ENCODE measurements at places on chromosomes 6 and 20.
A peak's percentile ranks its signal among the peaks of the same experiment; 100 is the strongest.

GRCh38 chr6:49676671-49677281 is 36.6 kb downstream of the CRISP2 start:
- DNase-seq: no peak

- no peak for DNase-seq
Observed at GRCh38 chr20:507761-508332, 35.7 kb downstream of the CSNK2A1 start.

DNA sequence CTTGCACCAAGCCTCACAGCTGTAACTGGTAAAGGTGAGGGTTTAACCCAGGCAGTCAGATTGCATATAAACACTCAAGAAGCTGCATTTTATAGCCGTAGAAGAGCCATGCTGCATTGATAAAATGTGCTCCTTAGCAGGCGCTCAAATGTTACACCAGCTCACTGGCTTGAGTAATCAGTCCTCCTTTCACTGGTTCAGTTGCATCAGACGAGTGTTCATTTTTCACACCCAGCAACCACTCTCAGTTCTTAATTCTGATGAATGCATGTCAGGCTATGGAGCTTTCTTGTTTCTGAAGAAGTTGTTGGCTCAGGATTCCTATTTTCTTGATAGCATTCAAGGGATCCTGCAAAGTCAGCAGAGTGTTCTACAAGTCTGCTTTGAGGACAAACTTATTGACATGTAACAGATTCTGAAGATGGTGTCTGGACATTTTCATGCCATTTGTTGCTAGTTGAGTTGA is 198.3 kb downstream of the PLCB1 start:
- no peak for DNase-seq

DNA sequence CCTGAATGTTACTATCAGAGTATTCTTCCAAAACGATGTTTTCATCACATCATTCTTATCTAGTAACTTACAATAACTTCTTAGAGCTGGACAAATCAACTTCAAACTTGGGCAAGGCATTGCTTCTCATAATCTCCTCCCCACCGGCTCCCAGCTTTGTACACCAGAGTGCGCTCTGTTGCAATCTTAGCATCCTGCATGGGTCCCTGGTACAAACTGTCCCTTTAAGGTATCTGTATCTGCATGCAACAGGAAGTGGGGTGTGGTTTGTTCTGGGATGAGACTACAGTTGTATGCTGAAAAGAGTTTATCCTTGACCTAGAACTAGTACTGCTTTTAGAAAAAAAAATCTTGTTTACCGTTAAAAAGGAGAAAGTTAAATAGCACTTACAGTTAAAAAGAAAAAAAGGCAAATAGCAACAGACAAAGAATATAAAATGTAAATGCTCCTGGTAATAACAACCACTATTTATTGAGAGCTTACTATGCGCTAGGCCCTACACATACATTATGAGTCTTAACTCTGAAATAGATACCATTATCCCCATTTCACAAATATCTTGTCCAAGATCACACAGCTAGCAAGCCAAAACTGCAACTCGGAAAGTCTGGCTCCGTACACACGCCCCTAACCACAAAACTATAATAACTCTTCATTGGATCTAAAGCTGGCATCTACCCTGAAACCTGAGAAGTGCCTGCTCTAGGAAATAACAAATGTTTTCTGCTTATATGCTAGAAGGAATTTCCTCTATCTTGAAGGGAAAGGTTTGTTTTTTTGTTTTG is 9.8 kb upstream of the HECA start:
- no peak for DNase-seq

DNA sequence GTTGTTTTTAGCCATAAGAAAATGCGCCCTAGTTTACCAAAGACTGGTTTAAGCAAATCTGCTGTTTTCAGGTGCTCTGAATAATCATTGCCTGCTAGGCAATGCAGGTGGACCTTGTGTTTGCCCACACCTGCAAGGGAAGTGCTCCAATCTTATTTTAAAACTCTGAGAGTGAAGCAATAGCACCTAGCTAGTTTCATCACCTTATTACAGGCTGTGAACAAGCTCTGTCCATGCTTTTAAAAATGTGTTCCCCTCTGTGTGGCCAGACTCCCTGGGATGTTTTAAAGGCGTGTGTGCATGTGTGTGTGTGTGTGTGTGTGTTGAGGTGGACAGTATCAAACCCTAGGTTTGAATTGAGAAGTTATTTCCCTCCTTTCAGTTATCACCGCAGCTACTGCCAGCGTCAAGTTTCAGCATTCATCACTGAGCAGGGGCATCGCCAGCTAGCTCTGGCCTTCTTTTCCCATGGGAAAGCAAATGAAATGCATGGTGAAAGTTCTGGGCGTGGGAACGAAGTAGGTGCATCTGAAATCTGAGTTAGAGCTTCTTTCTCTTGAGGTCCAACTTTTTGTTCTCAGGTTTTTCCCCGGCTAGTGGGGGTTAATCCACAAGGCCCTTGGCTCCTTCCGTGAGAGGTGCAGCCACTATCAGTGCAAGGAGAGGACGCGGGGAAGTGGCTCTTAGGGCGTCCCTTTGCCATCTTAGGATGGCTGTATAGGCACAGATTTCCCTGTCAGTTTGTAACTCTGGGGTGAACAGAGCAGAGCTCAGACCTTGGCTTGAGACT is 30.8 kb downstream of the DUSP22 start:
- no peak for DNase-seq

GRCh38 chr20:62624325-62624690 is 18.0 kb upstream of the SLCO4A1 start:
- DNase-seq: no peak

DNA sequence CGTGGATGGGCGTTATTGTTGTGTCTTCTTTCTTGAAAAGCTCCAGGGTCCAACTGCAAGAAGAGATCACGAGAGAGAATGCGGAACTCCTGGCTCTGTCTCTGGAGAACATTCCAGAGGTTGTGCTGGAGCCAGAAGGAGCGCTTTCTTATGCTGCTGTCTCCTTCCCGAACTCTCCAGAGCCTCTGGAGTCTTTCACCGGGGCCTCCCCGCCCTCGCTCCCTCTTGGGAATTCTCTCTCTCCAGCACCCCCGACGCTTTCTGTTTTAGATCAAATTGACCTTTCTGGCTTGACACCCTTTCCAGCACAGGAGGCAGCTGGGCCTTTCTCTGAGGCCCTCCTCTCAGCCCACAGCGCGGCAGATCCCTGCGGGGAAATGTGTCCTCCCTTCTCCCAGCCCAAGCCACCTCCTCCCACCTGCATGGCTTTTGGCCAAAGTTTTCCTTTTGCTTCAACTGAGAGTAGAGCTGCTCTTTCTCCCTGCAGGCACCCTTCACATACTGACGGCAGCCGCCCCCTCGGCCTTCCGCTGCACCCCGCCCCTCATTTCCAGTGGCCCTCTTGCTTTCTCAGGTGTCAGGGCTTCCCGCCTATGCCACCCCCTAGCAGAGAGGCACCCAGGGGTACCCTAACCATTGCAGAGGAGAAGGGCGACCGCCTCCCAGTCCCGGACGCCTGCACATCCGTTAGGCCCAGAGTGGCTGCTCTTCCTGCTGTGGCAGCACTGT is 6.6 kb upstream of the CCR6 start:
- DNase-seq: no peak

GRCh38 chr6:12013307-12013719 is 1.2 kb downstream of the HIVEP1 start:
- DNase-seq: no peak

- DNase-seq: peak; percentile 28
Observed at GRCh38 chr20:64158346-64159285, 5.6 kb upstream of the MYT1 start.

DNA sequence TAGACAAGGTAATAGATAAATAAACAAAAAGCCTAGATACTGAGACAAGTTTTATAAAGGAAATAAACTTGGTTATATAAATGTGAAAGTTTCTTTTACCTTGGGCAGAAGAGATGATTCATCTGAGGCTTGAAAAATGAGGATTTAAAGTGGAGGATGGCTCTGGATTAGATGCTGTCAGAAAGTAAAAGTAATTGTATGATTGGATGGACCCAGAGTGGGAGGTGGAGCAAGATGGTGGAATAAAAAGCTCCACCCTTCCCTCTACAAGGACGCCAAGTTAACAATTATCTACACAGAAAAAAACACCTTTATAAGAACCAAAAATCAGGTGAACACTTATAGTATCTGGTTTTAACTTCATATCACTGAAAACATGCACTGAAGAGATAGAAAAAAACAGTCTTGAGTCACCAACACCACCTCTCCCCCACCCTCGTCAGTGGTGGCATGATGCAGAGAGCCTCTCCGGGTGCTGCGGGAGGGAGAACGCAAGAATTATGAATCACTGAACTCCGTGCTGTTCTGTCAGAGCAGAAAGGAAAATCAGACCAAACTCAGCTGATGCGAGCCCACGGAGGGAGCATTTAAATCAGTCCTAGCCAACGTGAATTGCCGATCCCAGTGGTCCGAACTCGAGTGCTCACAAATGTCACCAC is 84.7 kb upstream of the GJE1 start:
- no peak for DNase-seq

- DNase-seq: no peak
Observed at GRCh38 chr20:48797275-48797825, 30.4 kb downstream of the PREX1 start.

DNA sequence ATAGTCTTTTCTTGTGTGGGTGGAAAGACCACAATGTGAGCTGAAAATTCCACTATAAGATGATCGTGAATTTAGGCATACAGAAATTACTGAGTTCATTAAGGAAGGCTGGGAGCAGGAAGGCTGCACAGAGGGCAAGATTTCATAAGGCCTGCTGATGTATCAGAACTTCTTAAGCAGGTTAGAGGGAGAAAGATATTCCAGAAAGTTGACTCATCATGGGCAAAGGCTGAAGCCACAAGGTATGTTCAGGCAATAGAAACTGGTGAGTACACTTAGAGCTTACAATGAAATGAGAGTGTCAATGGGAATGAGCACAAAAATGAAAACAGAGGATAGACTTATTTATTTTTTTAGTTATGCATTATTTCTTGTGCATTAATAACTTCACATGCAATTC is 618.6 kb downstream of the CBLN4 start:
- no peak for DNase-seq

- no peak for DNase-seq
Observed at GRCh38 chr6:133040803-133041419, 200.2 kb upstream of the EYA4 start.

GRCh38 chr6:73519926-73520687 is 725 bp downstream of the EEF1A1 start:
- peak; percentile 50 for DNase-seq

- no peak for DNase-seq
Observed at GRCh38 chr20:4962241-4962855, 39.0 kb downstream of the SLC23A2 start.

- DNase-seq: no peak
Observed at GRCh38 chr20:64049060-64049877, at the start of gene SOX18. TSS of gene SOX18 (minus strand) at chr20:64049639. CDS start at chr20:64049516, 123 bp downstream.
